ENCODE measurements at places on chromosomes 4 and X.

- peak; percentile 9 for DNase-seq
Measured at GRCh38 chr4:184168406-184169019, 49.2 kb downstream of the ENPP6 start.

DNA sequence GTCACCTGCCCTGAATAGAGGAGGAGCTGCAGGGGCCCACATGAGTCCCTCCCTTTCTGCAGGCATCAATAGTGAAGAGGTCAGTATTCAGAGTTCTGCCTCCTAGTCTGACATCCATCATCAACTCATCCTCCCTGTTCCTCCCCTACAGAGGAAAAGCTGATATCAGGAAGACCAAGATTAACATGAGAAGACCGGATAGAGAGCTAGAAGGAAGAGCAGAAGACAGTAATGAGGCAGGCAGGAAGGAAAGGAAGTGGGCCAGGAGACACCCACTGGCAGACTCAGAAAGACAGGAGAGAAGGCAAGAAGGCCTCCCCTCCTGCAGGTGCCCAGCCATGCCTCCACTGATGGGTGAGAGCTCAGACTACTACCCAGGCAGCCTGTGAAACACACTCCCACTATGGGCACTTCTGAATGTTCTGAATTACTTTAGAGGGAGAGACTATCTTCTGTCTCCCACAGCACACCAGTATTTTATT is 74.6 kb downstream of the CC2D2A start:
- no peak for DNase-seq

- DNase-seq, result no peak
Measured at GRCh38 chr4:142817442-142817841, 28.7 kb downstream of the INPP4B start.

DNA sequence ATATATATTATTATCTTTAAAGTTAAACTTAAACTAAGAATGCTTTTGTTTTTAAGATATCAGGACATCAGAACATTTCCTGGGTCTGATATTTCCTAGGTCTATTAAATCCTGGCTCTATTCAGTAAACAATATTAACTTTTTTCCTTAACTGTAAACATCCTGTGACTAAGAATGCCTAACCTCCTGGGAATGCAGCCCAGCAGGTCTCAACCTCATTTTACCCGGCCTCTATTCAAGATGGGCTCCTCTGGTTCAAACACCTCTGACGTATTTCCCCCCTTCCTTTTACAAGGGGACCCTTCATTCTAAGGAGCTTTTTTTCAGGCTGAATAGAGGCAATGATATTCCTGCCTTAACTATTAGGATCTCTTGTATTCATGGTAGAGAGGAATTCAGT is 35.8 kb upstream of the DYNLT3 start:
- no peak for DNase-seq

- DNase-seq, result no peak
Measured at GRCh38 chrX:74370487-74370886, 50.8 kb upstream of the SLC16A2 start.

DNA sequence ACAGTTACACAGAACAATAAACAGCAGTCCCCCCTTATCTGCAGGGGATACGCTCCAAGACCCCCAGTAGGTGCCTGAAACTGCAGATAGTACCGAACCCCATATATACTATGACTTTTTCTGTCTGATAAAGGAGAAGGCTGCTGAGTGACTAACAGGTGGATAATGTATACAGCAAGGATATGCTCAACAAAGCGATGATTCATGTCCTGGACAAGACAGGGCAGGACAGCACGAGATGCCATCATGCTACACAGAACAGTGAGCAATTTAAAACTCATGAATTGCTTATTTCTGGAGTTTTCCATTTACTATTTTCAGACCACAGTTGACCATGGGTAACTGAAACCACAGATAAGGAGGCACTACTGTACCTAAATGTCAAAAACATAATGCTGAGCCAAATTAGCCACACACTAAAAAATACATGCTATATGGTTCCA is 76.1 kb downstream of the MANBA start:
- DNase-seq, result no peak

DNA sequence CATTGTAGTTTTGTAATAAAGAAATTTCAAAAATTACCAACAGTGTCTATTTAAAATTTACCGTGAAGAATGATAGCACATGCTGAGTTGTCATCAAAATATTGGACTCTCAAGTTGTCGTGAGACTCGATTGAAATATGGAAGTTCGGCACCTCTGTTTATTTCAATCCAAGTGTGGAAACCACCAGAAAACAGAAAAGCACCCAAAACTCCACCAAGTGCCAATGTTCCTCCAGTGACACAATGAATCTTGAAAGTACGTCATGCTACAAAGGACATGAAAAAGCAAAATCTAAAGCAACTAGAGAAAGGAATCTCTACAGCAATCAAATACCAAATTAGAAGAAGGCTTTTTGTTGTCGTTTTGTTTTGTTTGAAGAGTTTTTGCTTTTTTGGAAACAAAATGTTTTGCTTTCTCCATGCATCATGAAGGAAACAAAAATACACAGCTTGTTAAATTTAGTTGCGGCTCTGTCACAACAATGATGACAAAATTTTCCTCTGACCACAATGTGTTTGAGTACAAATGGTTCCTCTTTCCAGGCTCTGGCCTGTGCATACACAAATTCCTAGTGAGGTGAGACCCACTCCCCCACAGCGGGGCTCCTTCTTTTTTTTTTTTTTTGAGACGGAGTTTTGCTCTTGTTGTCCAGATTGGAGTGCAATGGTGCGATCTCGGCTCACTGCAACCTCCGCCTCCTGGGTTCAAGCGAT is 9.6 kb upstream of the IL13RA1 start:
- DNase-seq, result no peak

- DNase-seq, result no peak
Measured at GRCh38 chr4:19739101-19739651, 512.5 kb upstream of the SLIT2 start.

GRCh38 chr4:113094802-113095201 is 45.3 kb downstream of the ANK2 start:
- no peak for DNase-seq

- DNase-seq, result no peak
Measured at GRCh38 chr4:141132709-141133145, 542 bp downstream of the RNF150 start.

- no peak for DNase-seq
Measured at GRCh38 chr4:2484993-2485392, 16.1 kb downstream of the RNF4 start.

GRCh38 chrX:97268182-97268680 is 384.5 kb downstream of the RPA4 start:
- DNase-seq, result no peak

DNA sequence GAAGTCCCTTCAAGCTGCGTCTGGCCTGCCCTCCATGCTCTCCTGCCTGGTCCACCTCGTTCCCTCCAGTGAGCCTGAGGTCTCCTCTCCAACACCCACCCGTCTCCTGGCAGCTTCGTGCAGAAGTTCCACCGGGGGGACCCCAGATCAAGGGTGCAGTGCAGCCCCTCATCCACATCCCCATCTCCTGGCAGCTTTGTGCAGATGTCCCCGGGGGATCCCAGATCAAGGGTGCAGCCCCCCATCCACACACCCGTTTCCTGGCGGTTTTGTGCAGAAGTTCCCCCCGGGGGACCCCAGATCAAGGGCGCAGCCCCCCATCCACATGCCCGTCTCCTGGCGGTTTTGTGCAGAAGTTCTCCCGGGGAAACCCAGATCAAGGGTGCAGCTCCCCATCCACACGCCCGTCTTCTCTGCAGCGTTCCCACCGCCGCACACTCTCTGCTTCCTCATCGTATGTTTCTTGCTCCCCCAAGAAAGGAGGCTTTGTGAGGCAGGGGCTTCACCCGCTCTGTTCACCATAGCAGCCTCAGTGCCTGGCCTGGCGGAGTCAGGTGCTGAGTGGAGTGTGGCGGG is 35.7 kb downstream of the PIGG start:
- no peak for DNase-seq

GRCh38 chr4:110032603-110033002 is 119.9 kb downstream of the EGF start:
- no peak for DNase-seq

GRCh38 chr4:102354671-102355454 is 9.6 kb upstream of the SLC39A8 start:
- no peak for DNase-seq

DNA sequence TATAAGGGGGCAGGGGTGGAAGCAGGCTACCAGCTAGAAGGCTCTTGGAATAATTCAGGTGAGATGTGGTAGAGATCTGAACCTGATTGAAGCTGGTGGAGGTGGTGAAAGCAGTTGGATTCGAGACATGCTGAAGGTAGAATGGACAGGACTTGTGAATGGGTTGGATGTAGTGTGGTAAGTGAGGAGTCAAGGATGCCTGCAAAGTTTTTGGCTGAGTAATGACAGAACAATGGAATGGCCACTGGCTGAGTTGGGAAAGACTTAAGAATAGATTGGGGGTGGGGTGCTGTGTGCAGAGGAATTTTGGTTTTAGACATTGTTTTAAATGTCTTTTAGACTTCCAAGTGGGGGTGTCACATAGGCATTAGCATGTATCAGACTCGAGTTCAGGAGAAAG is 33.5 kb downstream of the HPF1 start:
- no peak for DNase-seq

GRCh38 chr4:125432078-125432477 is 117.3 kb downstream of the FAT4 start:
- no peak for DNase-seq

- DNase-seq, result no peak
Measured at GRCh38 chr4:178595500-178596138, 1153.4 kb upstream of the AGA start.

GRCh38 chrX:66717926-66718325 is 79.0 kb upstream of the EDA2R start:
- DNase-seq, result no peak

DNA sequence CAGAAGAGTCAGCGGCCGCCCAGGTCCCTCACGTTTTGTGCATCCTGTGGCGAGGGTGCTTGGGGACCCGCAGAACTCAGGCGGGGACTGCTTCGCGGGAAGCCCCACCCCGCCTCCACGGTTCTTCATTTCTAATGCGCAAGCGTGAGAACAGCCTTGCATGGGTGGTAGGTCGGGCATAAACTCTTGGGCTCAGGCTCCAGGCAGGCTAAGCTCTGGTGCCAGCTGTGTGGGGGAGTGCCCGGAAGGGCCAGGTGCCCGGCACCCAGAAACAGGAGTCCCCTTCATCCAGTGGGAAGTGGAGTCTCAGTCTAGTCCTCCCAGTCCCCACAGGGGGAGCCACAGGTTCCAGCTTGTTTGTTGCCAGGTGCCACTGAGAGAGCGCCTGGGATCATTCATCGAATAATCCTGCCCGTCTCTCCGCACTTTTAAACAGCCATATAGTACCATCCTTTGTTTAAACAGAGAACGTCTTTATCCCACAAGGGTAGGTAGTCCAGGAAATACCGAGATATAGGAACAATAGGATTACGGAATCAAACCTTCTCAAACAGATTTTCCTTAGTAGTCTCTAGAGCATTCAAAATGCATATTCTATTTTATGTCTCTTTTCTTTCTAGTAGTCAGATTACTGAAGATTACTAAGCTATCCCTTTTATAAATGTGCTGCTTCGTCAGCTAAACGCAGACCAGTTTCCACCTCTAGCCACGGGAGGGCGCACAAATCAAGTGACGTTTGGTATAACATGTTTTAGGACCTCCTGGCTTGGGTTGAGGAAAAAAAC is 12.7 kb upstream of the RBBP7 start:
- DNase-seq, result no peak

- DNase-seq, result no peak
Measured at GRCh38 chrX:50154429-50154828, 46.4 kb downstream of the AKAP4 start.

DNA sequence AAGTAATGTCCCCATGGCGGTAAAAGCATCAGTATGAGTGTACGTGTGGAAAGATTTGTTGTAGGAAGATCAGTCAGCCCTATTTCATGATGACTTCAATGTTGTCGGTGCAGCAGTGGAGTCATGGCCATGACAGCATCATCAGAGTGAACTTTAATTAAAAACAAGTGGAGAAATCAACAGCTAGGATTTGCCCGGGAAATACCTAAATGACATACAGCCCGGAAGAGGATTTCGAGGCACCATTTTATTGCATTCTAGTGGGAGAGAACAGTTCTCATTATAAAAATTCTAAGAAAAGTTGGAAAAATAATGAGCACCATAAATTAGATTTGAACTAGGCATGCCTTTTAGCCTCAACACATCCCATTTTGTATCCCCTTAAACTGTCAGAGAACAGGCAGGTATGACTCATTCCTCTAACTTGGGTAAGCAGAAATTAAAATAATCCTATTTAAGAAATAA is 170.1 kb downstream of the SHROOM3 start:
- DNase-seq, result no peak

GRCh38 chr4:172390331-172390730 is 577.1 kb downstream of the GALNTL6 start:
- no peak for DNase-seq

DNA sequence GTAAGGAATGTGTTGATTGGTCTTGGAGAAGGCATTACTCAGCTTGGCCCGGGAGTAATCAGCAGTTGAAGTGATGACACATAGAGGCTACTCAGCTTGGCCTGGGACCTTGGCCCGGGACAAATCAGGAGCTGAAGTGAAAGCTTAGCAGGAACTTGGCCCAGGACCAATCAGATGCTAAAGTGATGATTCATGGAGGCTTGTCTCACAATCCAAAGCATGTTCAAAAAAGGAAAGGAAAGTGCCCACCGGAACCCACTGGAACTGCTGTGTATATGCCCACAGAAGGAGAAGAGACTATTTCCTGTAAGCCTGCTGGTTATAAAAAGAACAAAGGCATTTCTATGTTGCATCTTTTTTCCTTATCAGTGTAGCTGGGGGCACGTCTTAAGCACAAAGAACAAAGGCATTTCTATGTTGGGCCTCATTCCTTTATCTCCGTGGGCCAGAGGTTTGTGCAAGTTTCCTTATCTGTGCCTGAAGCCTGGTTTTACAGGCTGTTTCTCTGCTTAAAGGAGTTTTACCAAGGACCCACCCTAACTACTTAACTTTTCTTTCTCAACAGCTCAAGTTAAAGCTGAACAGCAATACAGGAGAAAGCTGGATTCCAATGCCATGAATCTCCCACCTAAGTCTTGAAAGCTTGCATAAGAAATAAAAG is 1176.7 kb downstream of the NLGN4X start:
- DNase-seq, result no peak

GRCh38 chr4:138163171-138163570 is 79.0 kb downstream of the SLC7A11 start:
- no peak for DNase-seq

DNA sequence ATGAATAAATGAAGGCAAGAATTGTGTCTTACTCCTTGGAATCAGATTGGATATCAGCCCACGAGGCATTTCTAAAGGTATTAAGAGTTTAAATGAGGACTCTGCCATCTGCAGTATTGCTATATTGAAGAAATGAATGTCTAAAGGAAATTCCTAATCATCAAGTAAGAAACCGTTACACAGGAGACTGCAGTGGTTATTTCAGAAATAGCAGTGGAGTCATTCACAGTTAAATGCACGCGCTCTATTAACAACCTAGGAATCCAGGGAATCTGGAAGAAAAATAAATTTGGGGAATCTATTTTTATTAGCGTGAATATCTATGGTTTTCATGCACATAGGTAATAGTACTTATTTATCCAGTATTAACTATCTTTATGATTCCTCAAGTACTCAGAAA is 334.2 kb downstream of the TENM3 start:
- no peak for DNase-seq

DNA sequence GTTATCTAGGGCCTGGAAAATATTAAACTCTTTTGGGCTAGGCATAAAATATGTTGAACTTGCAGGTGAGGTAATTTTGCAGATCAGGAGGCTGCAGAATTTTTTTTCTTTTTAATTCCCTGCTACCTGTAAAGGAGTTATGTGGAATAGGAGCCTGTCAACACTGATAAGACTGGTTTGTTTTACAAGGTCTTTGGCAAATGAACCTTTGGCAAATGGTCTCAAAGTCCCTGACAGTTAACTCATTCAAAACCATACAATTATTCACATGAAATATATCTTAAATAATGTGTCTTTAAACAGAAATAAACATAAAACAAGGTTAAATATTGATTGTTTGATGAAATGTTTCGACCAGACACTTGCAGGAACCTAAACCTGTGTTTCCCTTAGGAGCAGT is 340.2 kb downstream of the GASK1B start:
- DNase-seq, result no peak
